ENCODE measurements at places on chromosomes 7 and 10. TPM values are rescaled to one million over a fixed set of nuclear protein-coding genes. Genes with fewer than 3 reads are reported as not detected.

HOXA7 gene
- total RNA-seq: 3.1 TPM

RAPGEF5 gene
- total RNA-seq: 76.7 TPM

FLNC gene
- total RNA-seq: 3.3 TPM

LEP gene
- 456 TPM for total RNA-seq

AZGP1 gene
- total RNA-seq: 31.5 TPM

SLC25A28 gene
- 29.5 TPM for total RNA-seq

ZNF746 gene
- total RNA-seq: 25.2 TPM

PODXL gene
- 28.4 TPM for total RNA-seq

MPP7 gene
- total RNA-seq: 3.3 TPM

SCIN gene
- 11.9 TPM for total RNA-seq

UPK3B gene
- total RNA-seq: 0.34 TPM

MMP21 gene
- not detected for total RNA-seq

VAX1 gene
- not detected for total RNA-seq

CDHR3 gene
- 15.1 TPM for total RNA-seq

PNLIPRP3 gene
- total RNA-seq: 1.5 TPM

CHST12 gene
- total RNA-seq: 5.2 TPM

SYT15B gene
- 1.5 TPM for total RNA-seq

FEZF1 gene
- total RNA-seq: not detected

RNF133 gene
- total RNA-seq: 0.88 TPM

XRCC2 gene
- 0.75 TPM for total RNA-seq

GSDME gene
- total RNA-seq: 16.8 TPM

UBTD1 gene
- total RNA-seq: 23.4 TPM

SLC4A2 gene
- 42.6 TPM for total RNA-seq

CPXM2 gene
- 5.7 TPM for total RNA-seq

DGKB gene
- total RNA-seq: 0.17 TPM

EIF3A gene
- total RNA-seq: 129 TPM

SLC16A12 gene
- total RNA-seq: 1.0 TPM

HABP2 gene
- total RNA-seq: not detected

UCMA gene
- not detected for total RNA-seq

AEBP1 gene
- total RNA-seq: 155 TPM

Data from subcutaneous adipose tissue (tissue), 4 donors.